Cardiac fibroblast (primary cell): ENCODE measurements at places on chromosomes 7 and 10.

GRCh38 chr10:126475074-126475691, 86.9 kb upstream of the ADAM12 start:
- no peak for DNase-seq

GRCh38 chr10:3225561-3225960, 53.0 kb upstream of the PITRM1 start:
- peak; percentile 78 for DNase-seq

DNA sequence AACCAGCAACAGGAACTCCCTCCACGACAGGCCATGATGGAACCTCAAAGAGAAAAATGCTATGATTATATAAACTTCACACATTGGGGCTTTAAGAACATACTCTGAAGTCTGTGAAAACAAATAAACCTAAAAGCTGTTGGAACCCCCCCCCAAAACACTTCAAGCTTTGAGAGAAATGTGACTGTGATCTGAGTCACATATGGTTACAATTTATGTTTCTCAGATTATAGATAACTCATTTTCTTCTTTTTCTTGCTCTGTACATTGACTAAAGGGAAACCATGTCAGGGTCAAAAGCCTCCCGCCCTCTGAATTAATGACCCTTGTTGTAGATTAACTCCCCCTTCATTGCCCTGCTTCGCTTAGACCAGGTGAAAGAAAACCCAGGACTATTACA, 15.8 kb downstream of the VOPP1 start:
- no peak for DNase-seq

DNA sequence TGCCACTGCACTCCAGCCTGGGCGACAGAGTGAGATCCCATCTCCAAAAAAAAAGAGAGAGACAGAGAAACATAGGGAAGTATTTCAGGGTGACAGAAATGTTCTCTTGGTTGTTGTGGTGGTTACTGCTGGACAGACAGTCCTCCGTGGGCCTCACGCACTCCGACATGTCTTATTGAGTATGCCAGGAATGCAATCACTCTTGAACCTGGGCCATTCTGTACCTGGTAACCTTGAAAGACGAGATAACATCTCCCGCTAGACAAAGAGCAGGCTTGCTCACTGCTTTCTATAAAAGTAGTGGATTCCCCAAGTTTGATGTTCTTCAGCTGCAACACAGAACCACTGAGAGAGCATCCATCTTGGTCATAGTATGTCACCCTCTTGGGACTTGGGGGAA, 6.7 kb downstream of the CACUL1 start:
- DNase-seq, result no peak

- DNase-seq, result no peak
Observed at GRCh38 chr7:99078416-99078815, 65.5 kb downstream of the SMURF1 start.

GRCh38 chr10:101568054-101568745, 19.9 kb downstream of the POLL start:
- DNase-seq, result no peak

- DNase-seq, result no peak
Observed at GRCh38 chr7:155732286-155732685, 80.0 kb downstream of the SHH start.

DNA sequence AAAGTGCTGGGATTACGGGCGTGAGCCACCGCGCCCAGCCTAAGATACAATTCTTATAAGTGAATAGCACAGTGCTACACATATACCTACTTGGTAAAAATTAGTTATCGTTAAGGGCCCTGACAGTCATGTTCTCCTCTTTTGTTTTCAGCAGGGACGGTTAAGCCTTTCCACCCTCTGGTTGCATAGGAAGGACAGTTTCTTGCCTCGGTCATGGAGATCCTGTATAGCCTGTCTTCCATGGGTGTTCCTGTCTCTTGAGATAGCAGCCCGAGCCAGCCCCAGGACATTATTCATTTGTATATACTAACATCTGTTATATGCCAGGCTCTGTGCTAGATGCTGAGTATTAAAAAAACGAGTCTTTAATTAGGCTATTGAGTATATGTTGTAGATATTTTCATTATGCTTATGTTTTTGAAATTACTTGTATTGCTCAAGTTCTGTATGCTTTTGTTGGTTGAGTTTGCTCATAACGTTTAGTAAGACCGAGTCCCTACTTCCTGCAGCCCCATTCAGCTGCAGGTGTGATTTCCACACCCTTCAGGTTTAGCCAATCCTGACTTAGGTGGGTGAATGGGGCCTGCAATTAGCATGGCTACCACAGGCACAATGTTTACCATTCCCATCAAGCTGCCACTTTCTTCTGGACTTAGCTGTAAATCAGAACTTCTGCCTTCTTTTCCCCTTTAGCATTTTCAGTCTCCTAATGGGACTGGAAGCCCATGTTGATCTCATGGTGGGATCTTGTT, 24.8 kb downstream of the CCSER2 start:
- DNase-seq, result no peak

DNA sequence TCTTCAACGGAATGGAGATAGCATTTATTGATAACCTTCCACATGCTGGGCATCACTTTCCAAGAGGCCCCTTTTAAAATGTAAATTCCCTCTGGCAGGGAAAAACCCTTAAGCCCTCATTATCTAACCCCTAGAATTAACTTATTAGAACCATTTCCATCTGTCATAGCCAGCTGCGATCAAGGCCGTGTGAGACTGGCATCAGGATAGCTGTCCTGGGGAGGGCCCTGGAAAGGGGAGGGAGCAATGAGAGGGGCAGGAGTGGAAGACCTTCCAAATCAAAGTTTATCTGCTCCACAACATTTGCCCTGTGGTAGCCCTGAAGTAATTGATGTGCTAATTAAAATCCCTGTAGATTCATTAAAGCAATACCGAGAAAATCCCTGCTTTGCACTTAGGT, 45.0 kb upstream of the JAZF1 start:
- no peak for DNase-seq

DNA sequence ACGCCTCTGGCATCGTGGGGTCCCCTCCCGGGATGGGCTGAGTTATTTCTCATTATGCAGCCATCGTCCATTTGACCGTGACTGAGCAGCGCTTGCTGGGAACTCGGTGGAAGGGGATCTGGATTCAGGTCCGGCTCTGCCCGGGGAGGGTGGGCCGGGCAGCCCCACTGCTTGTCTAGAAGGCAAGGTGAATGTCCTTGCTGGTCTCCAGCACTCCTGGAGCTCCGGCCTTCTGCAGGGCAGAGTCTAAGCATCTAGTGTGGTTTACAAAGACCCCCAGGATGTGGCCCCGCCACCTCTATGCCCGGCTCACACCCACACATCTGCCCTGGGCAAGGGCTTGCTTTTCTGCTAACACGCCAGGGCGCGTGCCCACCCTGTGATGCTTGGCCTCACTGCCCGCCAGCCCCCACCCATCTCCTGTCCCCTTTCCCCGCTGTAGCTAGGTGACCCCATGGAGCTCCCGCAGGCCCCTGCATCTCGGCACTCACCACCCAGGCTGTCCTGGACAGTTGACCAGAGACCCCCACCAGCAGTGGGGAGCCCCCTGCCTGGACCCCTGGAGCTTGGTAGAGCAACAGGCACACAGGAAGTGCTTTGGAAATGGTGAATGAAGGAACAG, 151.0 kb upstream of the CHST15 start:
- DNase-seq, result no peak

GRCh38 chr7:38584443-38585210, 46.5 kb downstream of the AMPH start:
- peak; percentile 55 for DNase-seq

DNA sequence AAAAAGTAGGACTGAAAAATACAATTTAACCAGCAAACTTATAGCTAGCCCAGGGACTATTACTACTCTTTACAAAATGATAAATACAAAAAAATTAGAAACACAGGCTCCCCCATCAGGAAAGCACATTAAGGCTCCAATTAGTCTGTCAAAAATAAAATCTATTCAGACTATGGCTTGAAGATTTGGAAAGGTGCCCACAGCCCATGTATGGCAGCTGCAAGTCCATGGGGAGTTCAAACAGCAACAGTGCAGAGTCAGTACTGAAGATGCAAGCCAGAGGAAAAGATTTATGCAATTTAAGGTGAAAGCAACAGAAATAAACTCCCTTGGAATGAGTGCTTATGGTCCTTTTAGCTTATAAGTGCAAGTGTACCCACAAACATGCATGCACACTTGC, 29.7 kb downstream of the IMMP2L start:
- peak; percentile 73 for DNase-seq

GRCh38 chr7:158042156-158042880, 545.3 kb downstream of the PTPRN2 start:
- no peak for DNase-seq

DNA sequence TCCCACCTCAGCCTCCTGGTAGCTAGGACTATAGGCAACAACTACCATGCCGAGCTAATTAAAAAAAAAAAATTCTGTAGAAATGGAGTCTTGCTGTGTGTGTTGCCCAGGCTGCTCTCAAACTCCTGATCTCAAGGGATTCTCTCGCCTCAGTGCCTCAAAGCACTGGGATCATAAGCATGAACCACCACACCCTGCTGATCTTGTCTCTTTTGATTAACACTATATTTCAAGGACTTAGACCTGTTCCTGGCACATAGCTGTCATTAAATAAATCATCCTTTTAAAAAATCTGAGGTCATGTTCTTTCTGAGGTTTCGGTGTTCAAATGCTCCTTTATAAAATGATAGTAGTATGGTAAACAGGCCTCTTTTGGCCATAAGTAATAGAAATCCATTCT, 4.8 kb downstream of the PALS2 start:
- DNase-seq, result no peak

DNA sequence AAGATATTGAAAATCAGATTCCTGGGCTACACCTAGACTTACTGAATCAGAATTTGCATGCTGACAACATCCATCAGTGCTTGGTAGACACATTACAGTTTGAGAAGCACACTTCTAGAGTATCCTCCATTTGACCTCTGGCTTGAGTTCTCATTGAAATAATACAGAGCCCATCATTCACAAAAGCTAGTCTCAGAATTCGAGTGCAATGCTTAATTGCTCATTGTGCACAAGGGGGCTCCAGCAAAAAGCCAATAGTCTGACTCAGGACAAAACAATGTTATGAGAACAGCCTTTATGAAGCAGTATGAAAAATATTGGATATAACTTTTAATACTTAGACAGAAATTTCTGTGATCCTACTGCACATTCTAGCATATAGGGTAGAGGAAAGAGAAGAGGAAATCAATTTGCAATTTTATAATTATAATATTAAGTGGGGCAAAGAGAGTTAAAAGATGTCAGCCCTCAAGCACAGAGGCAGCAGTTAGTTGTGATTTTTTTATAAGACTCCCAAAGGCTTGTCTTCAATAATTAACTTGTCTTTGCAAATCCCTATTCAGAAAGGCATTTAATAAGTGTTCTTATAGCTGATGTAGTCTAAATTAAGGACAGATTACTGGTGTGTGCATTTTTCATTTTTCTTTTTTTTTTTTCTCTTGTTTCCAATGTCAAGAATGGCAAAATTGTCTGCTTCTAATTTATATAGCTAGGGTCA, 105.8 kb upstream of the ANK3 start:
- DNase-seq, result peak; percentile 60

- DNase-seq, result no peak
Observed at GRCh38 chr7:1101563-1102431, 13.9 kb downstream of the GPER1 start.
